ENCODE measurements at places on chromosomes 6 and 20.

DNA sequence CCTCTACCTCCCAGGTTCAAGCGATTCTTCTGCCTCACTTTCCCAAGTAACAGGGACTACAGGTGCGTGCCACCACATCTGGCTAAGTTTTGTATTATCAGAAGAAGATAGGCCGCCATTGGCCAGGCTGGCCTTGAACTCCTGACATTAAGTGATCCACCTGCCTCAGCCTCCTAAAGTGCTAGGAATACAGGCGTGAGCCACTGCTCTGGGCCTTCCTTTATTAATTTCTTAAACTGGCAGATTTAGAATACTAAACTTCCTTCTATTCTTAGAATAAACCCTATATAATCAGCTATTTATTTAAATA is 86.6 kb downstream of the HFE start:
- no peak for DNase-seq

DNA sequence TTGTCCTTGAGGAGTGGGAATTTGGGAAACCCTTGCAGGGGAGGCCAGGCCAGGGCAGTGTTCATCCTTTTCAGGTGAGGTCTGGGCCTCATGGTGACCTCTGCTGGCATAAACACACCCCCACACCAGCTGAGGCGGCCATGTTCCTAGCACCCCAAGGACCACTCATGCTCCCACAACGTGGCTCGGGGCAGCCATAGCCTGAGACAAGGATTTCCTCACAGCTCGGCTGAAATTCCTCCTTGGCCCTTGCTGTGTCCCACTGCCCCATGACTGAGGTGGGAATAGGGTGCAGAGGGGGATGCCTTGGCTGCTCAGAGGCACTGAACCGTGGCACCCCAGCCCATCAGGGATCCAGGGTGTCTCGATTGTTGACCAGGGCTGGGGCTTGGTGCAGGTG is 27.3 kb upstream of the SPDEF start:
- DNase-seq, result no peak

- DNase-seq, result no peak
Measured at GRCh38 chr6:165664559-165665383, 1.7 kb upstream of the PDE10A start.

DNA sequence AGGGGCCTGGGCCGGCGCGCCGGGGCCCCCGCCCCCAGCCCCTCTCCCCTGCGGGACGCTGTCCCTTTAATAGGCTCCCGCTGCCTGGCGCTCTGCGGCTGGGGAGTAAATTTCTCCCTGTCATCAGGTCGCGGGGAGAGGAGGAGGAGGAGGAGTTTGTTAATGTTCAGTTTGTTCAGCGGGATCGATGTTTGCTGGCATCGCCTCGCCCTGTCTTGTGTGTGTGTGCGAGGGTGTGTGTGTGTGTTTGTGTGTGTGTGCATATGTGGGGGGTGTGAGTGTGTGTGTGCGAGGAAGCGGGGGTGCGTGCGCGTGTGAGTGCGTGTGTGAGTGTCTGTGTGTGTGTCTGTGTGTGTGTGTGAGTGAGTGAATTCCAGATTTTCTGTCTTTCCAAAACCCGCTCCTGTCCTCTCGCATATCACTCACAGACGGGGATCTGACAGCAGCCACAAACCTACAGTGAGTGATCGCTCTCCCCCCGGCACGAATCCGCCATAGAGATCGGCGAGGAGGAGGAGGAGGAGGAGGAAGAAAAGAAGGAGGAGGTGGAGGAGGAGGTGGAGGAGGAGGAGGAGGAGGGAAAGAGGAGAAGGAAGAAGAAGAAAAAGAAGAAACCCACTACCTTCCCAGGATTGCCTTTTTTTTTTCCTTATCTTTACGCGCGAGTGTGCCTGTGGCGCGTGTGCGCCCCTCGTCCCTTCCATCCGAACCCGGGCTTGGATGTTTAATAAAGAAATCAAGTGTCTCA is at the start of gene TSHZ2:
TSS of gene TSHZ2 (plus strand) at position 169 of the 748 bp plus-strand sequence. CDS start 936 bp downstream, outside the sequence.
- peak; percentile 83 for DNase-seq

DNA sequence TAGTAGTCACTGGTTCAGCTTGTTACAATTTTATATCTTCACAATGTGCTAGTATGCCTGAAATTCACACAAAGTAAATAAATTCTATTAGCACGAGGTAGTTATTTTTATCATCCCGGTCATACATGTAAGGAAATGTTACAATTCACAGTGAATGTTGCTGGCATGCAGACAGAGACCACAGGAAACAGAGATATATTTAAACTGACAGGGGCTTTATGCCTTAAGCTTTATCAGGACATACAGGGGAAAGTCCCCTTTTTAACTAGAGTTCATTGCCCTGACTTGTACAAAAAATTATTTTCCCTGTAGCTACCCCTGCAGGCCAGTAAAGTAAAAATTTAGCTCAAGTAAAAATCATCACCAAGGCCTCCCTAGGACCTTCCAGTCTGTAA is 712.0 kb upstream of the NRSN1 start:
- DNase-seq, result peak; percentile 21

DNA sequence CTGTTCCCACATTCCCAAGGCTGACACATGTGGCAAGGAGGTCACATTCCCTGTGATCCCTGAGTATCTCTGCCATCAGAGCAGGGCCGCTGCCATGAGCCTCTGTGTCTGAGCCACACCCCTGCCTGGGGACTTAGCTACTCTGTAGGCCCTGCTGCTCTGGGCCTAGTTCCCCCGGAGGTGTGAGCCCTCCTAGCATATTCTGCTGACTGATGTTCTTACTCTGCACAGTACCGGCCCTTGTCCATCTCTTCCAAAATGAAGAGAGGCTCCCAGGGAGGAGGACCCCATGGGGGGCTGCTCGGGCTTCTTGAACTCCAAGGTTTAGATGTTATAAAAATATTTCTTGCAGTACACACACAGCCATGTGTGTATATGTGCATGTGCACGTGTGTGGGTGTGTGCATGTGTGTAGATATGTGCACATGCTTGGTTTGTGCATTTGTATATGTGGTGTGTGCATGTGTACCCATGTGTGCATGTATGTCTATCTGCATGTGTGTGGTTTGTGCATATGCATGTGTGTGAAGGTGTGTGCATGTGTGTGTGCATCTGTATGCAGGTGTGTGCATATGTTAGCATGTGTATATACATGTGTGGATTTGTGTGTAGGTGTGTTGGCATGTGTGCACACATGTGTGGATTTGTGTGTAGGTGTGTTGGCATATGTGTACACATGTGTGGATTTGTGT is 101.2 kb downstream of the ERMARD start:
- no peak for DNase-seq

GRCh38 chr20:37453288-37453687 is 67.8 kb upstream of the NNAT start:
- no peak for DNase-seq

DNA sequence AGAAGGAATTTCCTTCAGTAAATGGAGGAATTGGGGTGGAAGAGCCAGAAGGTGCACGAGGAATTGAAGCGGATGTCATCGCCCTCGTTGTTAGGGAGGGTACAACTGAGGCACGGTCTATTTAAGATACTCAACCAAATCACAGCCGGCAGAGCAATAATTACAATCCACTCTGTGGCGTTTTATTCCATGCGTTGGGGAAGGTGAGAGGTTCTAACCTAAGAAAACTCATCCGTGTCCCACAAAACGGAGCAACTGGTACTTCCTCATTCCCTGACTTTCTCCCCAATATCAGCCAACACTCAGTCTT is 802 bp upstream of the RRBP1 start:
- no peak for DNase-seq

GRCh38 chr20:60358101-60358500 is 399.9 kb downstream of the CDH26 start:
- DNase-seq, result no peak

- peak; percentile 50 for DNase-seq
Measured at GRCh38 chr6:47478233-47479139, 897 bp downstream of the CD2AP start.

- peak; percentile 29 for DNase-seq
Measured at GRCh38 chr20:37575884-37576283, 48.2 kb upstream of the BLCAP start.

DNA sequence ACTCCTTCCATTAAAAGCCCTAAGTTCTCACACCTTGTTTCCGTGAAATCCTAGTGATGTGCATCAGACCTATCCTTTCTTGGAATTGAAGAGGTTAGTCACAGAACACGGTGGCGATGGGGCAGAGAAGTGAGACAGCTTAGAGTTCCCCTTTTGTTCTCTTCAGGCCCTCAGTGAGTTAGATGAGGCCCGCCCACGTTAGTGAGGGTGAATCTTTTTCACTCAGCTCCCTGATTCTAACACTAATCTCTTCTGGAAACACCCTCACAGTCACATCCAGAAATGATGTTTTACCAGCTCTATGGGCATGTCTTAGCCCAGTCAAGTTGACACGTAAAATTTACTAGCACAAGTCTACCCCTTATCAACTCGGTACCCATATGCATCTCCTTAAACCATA is 172.7 kb upstream of the NOX3 start:
- no peak for DNase-seq

DNA sequence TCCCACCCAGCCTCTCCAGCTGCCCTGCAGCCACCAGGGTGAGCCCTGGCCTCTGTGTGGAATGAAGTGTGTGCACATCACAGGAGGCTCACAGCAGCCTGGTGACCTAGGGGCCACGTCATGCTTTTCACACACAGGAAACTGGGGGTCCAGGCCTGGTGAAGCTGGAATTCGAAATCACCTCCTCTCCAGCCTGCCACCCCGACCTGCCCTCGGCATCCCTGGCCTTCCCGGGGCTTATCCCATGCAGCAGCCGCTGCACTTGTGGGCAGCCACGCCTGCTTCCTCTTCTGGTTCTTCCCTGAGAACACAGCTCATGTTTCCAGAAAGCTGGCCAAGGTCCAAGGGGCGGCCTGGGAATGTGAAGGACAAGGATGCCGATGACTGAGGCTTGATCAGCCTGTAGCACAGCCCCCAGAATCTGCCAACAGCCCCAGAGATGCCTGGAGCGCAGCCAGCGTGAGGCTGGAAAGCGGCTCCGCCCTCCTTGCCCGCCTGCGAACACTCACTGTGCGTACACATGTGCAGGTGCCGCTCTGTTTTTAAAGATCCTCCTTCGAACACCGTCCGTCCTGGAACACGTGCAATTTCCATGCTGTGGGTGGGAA is 4.2 kb upstream of the NTSR1 start:
- DNase-seq, result peak; percentile 37

GRCh38 chr20:64105846-64106434 is 1.4 kb downstream of the NPBWR2 start:
- no peak for DNase-seq

- peak; percentile 72 for DNase-seq
Measured at GRCh38 chr6:130018744-130019325, 454 bp downstream of the L3MBTL3 start.

DNA sequence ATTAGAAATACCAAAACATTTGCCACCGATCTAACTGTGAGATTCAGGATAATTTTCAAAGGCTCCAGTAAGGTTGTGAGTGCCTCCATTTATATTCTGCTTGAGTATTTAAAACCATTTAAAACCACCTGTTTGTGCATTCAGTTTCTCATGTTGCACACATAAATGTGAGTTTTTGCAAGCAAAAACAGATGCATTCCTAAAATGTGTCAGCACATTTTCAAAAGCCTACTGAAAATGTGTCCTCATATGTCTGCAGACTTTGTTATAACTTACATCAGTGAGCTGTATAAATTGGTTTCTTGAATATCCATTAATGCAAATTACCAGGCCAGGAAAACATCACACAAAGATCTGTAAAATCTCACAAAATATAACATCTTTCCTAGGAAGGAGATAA is 676.6 kb upstream of the EPHA7 start:
- DNase-seq, result no peak

DNA sequence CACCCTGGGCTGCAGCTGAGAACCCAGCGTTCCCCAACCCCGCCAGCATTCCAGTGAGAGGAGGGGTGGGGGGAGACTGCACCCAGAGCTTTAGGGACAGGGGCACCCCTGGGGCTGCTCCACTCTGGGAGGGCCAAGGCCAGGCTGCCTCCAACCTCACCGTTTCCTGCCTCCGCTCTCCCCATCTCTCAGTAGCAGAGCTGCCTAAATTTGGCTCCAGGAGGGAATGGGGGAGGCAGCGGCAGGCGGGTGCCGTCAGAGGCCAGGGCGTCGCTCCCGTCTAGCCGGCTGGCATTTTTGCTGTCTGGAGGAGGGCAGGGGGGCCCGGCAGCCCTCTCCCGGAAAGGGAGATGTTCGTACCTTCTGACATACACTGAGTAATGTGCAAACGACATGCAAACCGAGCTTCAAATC is 46.6 kb downstream of the NOL4L start:
- no peak for DNase-seq

DNA sequence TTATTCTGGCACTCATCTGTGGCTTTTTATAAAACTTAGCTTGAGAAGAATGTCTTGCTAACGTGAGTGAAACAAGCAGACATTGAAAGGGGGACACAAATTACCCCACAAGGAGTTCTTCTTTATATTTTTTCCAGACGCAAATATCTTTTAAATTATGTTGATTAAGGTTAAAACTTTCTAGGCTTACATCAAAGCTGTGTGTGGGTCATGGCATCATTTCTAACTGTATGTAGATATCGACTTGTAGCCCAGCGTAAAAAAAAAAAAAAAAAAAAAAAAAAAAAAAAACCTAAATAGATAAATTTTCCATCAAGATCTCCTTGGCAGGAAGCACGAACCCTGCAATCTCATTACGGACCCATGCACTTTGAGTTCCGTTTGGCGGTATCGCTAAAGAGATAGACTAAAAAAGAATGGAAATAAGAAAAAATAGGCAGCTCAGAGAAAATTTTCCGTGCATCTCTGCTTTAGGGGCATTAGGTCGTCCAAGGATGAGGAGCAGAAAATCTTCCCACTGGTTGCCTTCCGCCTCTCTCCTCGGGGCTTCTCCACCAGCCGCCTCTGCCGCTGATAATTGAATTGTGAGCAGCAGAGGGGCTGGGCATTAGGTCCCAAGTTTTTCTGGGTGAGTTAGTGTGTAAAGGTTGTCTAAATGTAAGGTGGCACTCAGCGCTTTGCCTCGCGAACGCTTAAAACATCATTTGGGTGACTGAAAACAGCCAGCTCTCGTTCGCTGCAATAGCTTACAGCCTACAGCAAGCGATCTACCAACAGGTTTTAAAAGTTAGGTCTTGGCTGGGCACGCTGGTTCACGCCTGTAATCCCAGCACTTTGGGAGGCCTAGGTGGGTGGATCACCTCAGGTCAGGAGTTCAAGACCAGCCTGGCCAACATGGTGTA is 194.0 kb downstream of the TRIM27 start:
- no peak for DNase-seq
